ENCODE measurements at places on chromosomes 2 and 18.
A peak's percentile ranks its signal among the peaks of the same experiment; 100 is the strongest.

- DNase-seq: no peak
Measured at GRCh38 chr18:59660366-59660765, 36.9 kb downstream of the CCBE1 start.

DNA sequence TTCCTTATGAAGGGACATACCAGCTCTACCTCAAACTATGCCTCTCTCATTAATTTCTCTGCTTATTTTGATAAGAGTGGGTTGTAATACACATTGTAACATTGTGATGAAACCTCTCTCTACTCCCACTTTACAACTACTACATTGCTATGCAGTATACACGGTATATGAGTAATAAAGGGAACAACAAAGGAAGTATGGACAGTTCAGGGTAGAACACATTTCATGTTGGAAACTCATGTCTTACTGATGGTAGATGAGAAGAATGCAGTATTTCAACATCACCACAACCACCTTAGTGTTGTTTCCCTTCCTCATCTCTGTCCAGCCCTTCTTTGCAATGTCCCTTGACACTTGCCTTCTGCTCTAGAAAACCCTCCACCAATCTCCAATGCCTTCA is 515.9 kb upstream of the CELF4 start:
- DNase-seq: no peak

DNA sequence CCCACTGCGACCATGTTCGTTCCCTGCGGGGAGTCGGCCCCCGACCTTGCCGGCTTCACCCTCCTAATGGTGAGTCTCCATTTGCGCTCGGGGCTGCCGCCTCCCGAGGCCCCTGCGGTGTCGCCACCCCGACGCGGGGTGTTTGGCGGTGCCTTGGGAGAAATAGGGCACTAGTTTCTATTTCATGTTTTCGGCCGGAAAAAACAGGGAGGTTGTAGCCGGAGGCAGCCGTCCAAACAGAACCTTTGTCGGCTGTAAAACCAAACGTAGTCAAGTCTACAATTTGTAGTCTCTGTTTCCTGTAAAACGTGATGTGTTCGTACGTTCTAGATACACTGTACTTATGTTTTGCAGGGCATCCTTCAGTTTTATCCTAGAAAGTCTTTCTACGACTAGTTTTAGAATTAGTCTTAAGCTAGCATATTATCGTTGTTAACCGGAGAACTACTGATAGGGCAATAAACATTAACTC is 290 bp downstream of the PSMG2 start:
- no peak for DNase-seq

DNA sequence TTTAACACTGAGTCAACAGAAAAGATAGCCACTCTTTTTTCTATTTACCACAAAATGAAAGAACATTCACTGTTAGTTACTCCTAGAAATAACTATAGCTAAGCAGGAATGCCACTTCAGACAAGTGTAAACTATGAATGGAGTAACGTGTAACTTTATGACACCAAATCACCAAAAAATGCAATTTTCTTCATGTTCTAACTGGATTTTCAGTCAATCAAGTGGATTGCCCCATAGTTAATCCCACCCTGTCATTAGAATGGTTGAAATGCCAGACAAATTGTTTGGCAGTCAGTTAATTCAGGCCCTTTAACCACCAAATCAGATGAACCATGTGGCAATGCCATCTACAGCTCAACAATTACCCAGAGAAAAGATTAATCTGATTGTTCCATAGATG is 9.9 kb downstream of the EPHA4 start:
- DNase-seq: no peak

DNA sequence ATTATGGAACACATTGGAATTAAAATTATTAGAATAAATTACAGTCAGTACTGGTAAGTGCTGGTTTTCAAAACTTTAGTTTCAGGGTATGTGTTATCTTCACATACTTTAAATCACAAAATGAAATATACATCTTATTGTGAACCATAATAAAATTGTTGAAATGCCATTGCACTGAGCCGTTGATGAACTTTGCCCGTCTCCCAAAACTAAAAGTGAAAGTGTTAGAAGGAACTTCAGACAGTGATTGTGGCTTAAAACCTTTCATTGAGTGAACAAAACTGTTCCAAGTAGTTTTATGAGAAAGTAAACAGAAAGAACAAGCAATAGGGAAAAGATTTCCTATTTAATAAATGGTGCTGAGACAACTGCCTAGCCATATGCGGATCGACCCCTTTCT is 811.6 kb downstream of the PLCL1 start:
- peak; percentile 42 for DNase-seq

GRCh38 chr2:133389569-133389968 is 178.7 kb downstream of the NCKAP5 start:
- no peak for DNase-seq

DNA sequence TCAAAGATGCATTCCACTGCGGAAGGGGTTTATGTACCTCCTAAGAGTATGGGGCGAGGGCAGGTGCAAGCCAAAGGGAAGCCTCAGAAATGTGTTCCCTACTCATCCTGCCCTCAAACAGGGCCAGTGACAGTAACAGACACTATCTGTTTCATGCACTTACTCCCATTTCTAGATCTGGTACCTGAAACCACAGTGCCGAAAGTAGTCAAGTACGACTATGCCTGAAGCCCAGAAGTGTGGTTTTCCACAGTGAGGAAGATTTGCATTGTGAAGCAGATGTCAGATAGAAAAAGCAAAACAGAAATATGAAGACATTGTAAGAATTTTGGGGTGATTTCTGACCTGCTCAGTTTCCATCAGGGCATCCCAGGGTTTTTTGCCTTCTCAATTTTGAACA is 748.7 kb downstream of the RNF144A start:
- no peak for DNase-seq

DNA sequence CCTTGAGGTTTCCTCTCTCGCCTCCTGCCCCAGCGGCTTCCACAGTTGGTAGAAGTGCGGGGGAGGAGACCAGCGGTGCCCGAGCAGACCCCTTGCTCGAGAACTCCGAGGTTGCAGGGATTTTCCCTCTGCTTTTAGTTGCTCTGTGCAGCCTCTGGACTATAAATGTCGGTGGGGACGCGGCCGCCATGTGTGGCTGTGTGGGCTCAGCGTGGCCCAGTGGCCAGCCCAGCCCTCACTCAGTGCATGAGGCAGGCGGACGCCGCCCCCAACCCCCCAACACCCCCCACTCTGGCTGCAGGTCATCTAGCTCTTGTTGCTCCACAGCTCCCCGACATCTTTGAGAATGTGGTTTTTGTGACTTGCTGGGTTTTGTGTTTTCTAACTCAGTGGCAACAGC is 15.3 kb upstream of the D2HGDH start:
- DNase-seq: no peak

GRCh38 chr18:9708434-9709303 is 568 bp downstream of the RAB31 start:
- DNase-seq: no peak

DNA sequence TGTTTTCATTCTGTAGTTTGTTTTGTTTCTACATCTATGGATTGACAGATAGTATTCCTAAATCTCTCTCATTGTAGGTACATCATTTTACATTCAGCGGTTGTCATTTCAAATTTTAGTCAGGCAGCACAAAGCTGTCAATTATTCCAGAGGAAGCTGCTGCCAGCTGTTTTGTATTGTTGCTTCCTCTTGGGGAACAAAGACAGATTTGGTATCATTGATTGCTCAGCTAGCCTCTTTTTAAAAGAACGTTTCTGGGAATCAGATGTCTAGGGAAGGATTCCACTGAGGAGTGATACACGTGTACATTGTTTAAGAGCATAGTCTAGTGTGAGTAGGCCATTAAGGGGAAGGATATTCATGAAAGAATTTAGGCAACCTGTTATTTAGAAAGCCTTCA is 145.8 kb downstream of the AGPS start:
- no peak for DNase-seq

- no peak for DNase-seq
Measured at GRCh38 chr2:30974092-30974491, 164.1 kb downstream of the GALNT14 start.

GRCh38 chr2:105339414-105339813 is 2.1 kb downstream of the C2orf49 start:
- DNase-seq: no peak

DNA sequence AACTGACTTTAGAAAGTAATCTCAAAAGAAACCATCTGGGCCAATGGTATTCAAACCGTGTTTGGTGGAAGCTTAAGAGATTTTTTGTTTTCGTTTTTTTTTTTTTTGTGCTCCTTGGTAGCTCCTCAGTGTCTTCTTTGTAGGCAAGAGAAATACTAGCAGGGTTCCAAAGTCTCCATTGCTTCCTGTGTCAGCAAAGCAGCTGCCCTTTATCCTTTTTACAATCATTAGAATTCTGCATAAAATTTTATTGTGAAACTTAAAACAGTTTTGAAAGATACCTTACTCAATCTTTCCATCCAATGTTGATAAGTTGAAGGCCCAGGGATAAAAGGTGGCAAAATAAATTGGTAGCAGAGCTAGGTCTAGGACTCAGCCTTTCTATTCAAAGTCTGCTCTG is 479 bp downstream of the IL1F10 start:
- DNase-seq: no peak

GRCh38 chr2:121303531-121304263 is 18.7 kb upstream of the TFCP2L1 start:
- no peak for DNase-seq

- no peak for DNase-seq
Measured at GRCh38 chr2:75033516-75033915, 75.1 kb downstream of the POLE4 start.

- peak; percentile 14 for DNase-seq
Measured at GRCh38 chr2:143629340-143629739, 500.1 kb downstream of the ARHGAP15 start.

GRCh38 chr2:169050476-169051240 is 18.7 kb upstream of the DHRS9 start:
- peak; percentile 31 for DNase-seq

DNA sequence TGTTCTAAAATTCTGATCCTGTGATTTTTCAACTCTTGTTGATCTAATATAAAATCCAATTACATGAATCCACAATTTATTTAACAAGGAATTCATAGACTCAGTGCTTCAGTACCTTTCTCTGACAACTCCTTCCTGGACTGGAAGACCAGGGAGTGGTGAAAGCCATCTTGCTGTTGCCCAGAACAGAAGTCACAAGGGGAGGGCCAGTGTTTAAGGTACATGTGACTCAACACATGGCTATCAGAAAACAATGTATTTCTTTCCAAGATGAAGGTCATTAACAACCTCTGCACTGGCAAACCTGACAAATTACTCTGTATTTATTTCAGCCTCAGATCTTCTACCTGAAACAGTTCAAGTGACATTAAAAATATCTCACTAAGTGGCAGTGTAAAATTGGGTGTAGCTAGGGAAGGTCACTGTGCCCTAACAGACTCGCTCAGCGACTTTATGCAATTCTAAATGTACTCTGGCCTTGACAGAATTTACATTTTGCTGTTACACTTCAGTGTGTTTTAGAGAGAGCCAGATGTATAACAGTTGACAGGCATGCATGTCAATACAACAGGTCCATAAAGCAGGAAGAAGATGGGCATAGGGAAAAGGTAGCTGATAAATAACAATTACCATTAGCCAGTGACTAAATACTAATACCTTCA is 75.4 kb downstream of the NCKAP5 start:
- no peak for DNase-seq

DNA sequence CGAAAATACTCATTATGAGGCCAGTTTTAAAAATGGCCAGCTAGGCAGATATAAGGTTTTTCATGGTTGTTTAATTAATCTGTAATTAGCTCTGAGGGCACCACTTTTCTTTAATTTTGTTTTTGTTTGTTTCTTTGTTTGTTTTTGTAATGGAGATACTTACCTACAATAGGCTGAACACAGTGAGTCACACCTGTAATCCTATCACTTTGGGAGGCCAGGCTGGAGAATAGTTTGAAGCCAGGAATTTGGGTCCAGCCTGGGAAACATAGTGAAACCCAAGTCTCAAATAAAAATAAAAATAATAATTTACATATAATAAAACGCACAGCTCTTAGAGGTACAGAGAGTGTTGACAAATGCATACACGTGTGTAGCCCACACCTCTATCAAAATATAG is 56.8 kb upstream of the MSH2 start:
- no peak for DNase-seq

- no peak for DNase-seq
Measured at GRCh38 chr2:217353591-217353990, 493.7 kb upstream of the TNP1 start.

GRCh38 chr2:197839856-197840255 is 35.5 kb downstream of the PLCL1 start:
- DNase-seq: no peak

- no peak for DNase-seq
Measured at GRCh38 chr18:2089396-2089795, 481.9 kb downstream of the METTL4 start.

- DNase-seq: no peak
Measured at GRCh38 chr2:191757208-191757607, 79.3 kb downstream of the NABP1 start.

GRCh38 chr2:10165282-10165681 is 42.7 kb downstream of the RRM2 start:
- no peak for DNase-seq

DNA sequence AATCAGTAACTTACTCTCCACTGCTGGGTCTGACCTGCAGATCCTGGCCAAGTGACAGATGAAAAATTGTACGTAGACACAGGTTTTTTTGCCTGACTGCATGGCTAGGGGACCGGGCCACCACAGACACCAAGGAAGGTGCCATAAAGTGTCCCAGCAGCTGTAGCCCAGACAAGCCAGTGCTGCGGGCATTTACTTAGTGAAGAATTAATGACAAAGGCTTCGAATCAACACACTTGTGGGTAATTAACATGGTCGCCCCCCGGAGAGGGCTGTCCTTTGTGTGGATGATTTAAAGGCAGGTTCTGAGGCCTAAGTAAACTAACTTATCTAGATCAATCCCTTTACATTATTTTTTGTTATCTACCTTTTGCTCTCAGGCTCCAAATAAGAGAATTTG is 1709.1 kb upstream of the LRRTM1 start:
- DNase-seq: no peak

DNA sequence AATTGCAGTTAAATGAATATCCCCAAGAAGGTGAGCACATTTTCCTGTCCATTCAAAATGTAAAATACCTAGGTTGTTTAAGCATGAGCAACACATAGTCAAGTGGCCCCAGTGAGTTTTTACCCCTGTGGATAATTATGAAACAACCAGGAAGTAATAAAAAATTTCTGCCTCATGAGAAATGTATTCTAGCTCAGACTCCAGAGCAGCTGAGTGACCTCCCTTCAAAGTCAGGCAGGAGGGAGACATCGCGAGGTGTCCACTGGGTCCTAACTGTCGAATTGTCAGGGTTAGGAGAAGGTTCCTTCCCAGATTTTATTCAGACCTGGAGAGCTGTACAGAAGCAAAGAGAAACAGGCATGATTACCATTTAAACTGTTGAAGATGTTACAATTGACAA is 416.6 kb upstream of the SMIM21 start:
- peak; percentile 22 for DNase-seq

DNA sequence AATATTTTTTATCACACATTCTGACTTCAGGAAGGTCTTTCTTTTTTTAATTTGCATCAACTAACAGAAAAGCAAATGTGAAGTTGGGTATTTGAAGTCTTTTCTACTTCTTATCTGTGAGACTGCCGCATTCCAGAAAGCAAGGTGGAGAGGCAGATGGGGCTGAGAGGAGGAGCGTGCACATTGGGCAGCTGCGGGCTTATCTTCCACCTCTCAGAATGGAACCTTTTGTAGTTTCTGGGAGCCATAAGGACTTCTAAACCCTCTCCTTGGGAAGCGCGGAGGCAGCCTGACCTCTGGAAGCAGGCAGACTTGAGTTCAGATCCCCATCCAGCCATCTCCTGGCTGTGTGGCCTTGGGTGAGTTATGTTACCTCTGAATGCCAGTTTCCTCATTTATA is 3.9 kb downstream of the MAPRE3 start:
- DNase-seq: no peak
